ENCODE measurements at places on chromosomes 12 and 14. TPM values are rescaled to one million over a fixed set of nuclear protein-coding genes. Genes with fewer than 3 reads are reported as not detected.

- no peak for DNase-seq
Measured at GRCh38 chr12:53090105-53090504, 7.4 kb upstream of the IGFBP6 start.

GRCh38 chr14:96631621-96632362 lies 129.6 kb downstream of the PAPOLA start:
- DNase-seq = no peak

DNA sequence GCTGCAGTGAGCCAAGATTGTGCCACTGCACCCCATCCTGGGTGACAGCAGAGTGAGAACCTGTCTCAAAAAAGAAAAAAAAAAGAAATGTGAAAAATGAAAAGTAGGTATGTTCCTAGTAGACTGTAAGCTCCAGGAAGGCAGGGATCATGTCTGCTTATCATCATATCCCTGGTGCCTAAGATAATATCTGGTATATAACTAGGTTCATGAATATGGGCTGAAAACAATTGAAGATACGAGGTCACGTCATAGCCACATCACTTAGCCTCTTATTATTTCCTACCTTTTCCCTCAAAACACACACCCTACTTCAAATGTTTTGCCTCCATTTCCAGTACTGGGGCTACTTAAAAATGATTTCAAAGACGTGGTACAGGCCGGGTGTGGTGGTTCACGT lies 3.0 kb downstream of the POU6F1 start:
- DNase-seq = no peak

DNA sequence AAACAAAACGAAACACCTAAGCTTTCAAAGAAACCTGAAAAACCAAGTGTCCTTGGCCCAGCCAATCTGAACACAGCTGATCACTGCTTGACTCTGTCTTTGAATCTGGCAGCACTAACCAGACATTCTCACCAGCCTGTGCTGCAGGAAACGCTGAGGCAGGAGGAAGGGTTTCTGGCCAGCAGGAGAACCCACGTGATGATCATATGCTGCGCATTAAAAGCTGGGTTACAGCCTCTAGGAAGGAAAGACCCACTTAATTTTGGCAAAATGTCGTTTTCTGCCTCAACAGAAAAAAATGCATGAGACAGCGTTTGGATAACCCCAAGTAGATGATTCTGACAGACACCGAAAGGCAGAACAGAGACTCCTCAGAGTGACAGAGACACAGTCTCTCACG lies 9.8 kb downstream of the APPL2 start:
- DNase-seq = peak; percentile 32

DNA sequence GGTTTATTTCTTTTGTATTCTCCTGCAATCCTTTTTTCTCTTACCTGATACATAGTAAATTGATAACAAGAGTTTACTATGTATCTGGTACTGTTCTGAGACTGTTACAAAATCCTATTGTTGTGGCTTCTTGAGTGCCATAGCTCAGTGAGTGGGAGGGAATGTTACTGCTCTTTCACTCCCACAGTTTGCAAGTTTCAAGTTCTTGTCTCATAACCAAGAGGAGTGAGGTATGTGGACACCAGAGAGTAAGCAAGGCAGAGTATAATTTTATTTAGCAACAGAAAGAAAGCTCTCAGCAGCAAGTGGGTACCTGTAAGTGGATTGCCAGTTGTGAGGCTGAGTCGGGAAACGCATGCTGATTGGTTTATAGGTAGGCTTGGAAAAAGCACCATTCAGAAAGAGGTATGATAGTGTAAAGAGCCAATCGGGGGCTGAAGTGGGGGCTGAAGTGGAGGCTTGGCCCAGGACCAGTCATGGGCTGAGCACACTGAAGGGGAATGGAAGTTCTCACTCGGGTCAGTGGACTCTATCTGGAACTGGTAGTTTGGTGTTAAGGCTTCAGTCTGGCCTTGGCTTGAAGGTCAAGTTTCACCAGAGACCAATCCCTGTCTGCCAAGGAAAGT lies 850.8 kb downstream of the TMTC2 start:
- DNase-seq = no peak

- DNase-seq = peak; percentile 76
Measured at GRCh38 chr14:73173092-73173735, 36.9 kb downstream of the PSEN1 start.

DNA sequence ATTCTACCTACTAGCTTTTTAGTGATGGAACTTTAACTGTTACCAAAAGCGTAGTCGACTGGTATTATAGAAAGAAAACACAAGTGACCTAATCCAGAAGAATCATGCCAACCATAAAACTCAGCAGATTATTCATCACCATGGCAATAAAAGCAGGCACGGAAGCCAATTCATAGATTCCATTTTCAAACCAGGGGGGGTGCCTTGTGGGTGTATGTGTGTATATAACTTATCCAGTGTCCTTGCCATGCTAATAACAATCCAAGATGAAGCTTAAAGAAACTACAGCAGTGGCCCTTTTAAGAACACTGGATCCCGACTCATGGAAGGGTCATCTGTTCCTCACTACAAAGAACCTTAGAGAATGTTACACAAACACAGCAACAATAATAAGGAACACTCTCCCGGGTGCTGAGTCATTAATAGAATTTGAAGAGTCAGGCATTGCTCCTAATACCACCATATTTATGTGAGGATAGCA lies 61.0 kb downstream of the EPS8 start:
- DNase-seq = no peak

GRCh38 chr14:58227096-58227819 lies 17.4 kb upstream of the PSMA3 start:
- DNase-seq = no peak

KRT82 gene
- not detected for polyA plus RNA-seq

TUNAR gene
- 0.01 TPM for polyA plus RNA-seq

Data from lung (tissue), 17 donors.